Activated T-helper 1 cell treated with Interleukin-2 at 50 U/mL for 16 hours (primary cell): ENCODE measurements at places on chromosomes 7 and 10.

- no peak for DNase-seq
Measured at GRCh38 chr10:121059351-121059750, 208.2 kb downstream of the WDR11 start.

- no peak for DNase-seq
Measured at GRCh38 chr10:1401071-1401965, 336.0 kb downstream of the ADARB2 start.

- DNase-seq = no peak
Measured at GRCh38 chr10:9766762-9767161, 1250.9 kb upstream of the CELF2 start.

DNA sequence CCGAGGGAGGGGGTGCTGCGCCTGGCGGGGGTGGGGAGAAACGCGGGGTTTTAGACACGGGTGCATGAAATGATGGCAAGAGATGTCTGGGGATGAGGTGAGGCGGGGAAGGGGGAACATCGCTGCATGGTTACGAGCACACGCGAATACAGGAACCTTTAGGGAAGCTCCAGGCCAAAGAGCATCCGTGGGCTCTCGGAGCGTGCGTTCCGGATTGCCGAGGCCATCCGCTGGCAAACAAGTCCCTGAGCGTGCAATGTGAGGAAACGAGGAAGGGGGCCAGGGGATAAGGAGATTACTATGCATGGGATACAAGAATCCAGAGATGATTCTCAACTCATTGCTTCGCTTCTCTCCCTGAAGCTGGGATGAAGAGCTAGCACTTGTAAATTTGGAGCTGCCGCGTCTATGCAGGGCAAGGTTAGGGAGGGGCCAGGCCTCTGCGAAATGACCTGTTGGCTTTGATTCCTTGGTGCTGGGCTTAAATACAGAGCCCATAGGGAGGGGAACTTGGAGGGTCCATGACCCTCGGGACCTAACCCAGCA is 520 bp upstream of the WNT2 start:
- DNase-seq = no peak

- DNase-seq = no peak
Measured at GRCh38 chr7:132004529-132004928, 448.1 kb upstream of the PODXL start.

DNA sequence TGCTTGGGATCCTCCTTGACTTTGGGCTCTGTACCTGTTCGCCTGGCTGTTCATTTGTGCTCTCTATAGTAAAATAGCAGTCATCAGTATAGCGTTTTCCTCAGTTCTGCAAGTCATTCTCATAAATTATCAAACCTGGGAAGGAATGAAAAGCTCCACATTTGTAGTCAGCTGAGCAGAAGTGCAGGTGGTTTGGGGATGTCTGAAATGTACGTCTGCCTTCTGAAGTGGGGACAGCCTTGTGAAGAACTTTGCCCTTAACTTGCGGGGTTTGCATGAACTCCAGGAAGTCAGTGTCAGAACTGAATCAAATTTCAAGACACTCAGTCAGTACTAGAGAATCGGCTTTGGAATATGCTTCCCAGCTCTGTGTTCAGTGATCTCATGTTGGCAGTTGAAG is 358.3 kb upstream of the PRKCQ start:
- DNase-seq = no peak

GRCh38 chr10:21919906-21920305 is 83.6 kb downstream of the DNAJC1 start:
- no peak for DNase-seq

DNA sequence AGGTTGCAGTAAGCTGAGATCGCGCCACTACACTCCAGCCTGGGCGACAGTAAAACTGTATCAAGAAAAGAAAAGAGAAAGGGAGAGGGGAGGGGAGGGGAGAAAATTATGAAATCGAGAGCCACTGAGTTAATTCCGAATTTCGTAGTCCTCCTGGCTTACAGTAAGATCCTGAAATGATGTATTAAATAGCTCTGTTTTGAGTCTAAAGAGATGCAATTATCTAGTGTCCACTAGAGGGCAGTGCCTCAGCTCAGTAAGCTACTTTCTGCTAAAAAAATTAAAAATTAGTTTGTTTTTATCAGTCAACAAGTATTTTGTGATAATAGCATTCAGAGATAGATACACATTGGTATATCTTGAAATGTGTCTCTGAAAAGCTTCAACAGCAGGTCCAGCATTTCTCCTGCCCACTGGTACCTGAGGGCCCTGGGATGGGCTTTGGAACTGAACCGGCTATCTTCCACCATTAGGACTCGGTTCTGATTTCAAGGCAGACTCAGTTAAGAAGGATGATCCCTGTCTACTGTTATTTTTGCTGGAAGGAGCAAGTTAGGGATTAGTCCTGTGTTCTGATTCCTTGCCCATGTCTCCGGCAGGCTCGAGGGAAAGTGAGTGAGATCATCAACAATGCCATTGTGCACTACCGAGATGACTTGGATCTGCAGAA is 19.5 kb downstream of the TSPAN33 start:
- DNase-seq = no peak

DNA sequence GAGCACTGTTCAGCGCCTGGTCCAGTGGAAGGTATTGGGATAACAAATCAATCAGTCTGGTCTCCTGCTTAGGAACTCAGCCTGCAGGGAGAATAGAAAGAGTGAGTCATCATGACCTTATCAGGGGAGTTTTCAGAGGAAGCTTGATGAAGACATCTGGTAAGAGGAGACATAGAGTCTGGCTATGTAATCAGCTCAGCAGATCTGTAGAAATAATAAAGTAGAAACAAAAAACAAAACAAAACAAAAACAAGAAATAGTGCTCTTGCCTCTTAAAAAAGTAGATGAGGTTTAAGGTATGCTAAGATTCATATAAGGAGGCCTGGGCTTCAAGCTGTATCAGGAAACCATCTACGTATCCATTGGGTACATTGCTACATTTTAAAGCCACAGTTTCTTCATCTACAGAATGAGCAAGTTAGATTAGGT is 14.4 kb downstream of the TAS2R41 start:
- DNase-seq = no peak

DNA sequence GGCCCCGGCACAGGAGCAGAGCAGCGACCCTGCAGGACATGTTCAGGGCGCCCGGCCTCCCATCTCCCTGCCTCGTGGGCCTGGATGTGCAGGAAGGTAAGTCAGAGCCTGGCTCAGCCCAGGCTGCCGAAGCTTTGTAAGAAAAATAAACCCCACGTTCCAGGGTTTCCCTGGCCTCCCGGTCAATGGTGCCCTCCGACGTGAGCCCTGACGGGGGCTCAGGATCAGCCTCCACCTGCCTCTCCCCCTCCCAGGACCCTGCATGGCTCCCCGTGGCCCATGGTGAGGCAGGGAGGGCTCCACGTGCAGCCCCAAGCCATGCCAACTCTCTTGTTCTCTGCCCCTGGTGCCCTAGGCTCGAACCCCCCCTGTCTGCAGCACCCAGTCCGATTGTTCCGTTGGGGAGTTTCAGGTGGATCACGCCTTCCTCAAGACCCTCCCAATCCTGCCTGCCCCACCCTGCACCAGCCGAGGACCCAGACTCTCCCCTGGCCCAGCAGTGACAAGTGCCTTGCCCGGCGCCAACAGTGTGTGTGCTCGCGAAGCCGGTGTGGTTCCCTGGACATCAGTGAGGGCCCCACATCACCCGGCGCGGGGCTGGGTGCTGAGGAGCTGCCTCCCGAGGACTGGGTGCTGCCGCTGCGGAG is 73.2 kb downstream of the PDGFA start:
- DNase-seq = no peak

DNA sequence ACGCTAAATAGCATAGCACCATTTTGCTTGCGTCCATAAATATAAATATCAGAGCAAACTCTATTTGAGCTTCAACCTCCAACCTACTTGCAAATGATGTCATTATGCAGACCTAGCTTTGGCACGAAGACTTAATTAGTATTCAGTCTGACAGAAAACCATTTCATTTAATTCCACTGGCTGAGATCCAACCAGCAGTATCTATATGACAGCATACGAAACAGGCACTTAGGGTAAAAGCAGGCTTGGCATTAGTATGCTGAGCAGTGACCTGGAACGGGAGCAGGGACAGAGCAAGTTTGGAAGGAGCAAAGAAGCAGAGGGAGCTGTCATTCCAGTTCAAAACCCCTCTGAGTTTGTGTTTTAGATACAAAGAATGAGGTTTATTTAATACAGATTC is 312.5 kb upstream of the CHRM2 start:
- DNase-seq = no peak

DNA sequence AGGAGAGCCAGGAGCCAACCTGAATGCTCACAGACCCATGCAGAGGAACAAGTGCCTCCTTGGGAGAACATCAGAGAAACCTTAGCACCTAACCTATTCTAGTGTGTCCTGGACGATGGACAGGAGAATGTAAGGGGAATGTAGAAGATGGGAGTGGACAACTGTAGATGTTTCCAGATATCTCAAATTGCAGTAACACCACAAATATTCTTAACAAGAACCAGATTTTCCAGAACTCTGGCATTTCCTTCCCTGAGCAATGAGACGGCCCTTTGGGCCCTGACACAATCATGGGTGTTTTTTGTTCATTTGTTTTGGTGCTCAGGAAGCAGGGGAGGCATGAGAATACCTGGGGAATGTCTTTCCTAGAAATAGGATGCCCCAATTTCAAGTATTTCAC is 196.1 kb upstream of the PRSS1 start:
- no peak for DNase-seq

DNA sequence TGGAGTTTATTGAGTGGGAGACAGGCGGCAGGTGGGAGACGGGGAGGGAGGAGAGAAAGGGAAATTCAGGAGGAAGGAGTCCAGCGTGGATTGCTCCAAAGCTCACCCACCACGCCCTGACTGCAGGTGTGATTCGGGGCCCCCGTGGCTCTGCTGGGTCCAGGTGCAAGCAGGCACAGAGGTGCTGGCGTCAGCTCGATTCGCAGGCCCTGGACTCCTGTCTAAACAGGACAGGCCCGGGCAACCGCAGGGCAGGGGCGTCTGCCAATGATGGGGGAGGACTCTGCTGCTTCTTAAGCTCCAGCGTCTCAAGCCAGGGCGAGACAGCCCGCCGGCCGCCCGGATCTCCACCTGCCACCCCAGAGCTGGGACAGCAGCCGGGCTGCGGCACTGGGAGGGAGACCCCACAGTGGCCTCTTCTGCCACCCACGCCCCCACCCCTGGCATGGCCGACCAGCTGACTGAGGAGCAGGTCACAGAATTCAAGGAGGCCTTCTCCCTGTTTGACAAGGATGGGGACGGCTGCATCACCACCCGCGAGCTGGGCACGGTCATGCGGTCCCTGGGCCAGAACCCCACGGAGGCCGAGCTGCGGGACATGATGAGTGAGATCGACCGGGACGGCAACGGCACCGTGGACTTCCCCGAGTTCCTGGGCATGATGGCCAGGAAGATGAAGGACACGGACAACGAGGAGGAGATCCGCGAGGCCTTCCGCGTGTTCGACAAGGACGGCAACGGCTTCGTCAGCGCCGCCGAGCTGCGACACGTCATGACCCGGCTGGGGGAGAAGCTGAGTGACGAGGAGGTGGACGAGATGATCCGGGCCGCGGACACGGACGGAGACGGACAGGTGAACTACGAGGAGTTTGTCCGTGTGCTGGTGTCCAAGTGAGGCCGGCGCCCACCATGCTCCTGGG is at the start of gene CALML3:
TSS of gene CALML3 (plus strand) at position 321 of the 920 bp plus-strand sequence. CDS start at position 446, 125 bp downstream.
- DNase-seq = no peak

DNA sequence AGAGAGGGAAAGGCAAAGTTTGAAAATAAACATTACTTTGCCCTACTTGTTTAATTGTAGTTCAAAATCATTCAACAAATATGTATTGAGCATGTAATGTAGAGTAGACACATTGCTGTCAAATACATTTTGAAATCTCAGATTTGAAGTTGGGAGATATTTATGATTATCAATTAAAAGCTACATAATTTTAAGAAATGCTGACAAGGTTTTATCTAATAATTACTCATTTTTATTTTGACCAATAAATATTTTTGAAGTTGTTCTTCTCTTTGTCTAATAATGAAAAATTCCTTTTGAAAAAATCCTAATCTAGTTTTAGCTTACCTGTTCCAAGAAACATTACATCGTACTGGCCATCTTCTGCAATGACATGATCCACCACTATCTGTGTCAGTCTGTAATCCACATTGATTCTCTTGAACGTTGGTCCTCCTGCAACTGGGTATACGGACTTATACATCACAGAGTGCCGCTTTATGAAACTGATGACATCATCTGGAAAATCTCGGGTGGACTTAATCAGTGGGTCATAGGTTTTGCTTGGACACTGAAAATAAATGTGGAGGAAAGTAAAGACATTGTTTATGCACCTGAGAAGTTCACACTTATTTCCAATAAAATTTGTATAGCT is 164.7 kb downstream of the SEMA3D start:
- no peak for DNase-seq

GRCh38 chr7:94394437-94395140 is at the start of gene COL1A2:
Gene COL1A2, plus strand, starts transcription at chr7:94394895. Its CDS starts 137 bp downstream, at chr7:94395032.
- no peak for DNase-seq

DNA sequence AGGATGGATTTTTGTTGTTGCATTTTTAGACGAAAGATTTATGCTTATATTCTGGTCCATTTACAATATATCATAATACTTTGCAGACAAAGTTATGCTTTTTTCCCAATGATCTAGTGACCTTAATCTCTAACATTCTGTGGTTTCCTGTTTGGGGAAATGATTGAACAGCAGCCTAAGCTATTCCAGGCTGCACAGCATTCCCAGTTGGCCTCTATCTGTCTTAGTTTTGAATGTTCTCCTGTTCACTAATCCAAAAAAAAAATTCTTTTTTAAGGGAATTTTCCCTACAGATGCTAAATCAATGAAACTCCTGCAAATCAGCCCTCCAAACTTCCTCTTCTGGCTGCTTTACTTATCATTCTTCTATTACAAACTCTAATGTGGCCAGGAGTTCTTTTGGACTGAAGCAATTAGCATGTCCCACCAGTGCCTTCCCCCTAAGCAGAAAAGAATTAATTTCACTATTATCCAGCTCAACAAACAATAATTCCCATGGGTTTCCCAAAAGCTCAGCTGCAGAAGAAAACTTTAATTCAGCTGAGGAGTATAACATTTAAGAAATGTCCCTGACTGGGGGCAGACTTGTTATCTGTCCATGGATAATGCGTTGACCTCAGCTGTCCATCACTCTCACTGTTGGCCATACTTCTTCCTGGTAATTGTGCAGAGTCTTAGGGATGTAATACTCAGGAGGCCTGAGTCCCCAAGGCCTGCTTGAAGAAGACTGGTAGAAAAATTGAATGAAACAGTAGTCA is 81.9 kb upstream of the TRIL start:
- no peak for DNase-seq

DNA sequence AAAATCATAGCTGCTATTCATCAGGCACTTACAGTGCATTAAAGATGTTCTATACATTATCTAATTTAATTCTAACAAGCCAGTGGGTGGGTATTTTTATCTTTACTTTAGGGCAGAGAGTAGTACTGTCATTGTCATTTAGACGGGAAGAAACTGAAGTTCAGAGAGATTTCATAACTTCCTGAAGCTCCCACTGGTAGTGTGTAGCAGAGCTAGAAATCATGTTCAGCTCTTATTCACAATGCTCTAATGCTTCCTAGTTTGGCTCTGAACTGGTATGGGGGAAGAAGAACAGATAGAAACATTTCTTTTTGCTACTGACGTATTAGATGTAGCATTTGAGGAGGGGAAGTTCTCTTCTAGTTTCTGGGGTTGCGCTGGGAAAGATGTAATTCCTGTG is 116.7 kb downstream of the CYP26A1 start:
- DNase-seq = no peak
